ENCODE measurements at places on chromosomes 2 and 18. TPM values are rescaled to one million over a fixed set of nuclear protein-coding genes. Genes with fewer than 3 reads are reported as not detected.

The HTR2B gene
- not detected for total RNA-seq

The MRPL33 gene
- 80.7 TPM for total RNA-seq

- H3K36me3 ChIP-seq, result no peaks in the 10 kb centered on the region
- no peak for DNase-seq
- H3K4me3 ChIP-seq, result no peak overlapping the region
- peaks cover 14% of the 10 kb centered on the region for H3K27me3 ChIP-seq
- H3K27ac ChIP-seq, result no peak overlapping the region
Observed at GRCh38 chr18:62318228-62319180, 6.6 kb upstream of the TNFRSF11A start.

DNA sequence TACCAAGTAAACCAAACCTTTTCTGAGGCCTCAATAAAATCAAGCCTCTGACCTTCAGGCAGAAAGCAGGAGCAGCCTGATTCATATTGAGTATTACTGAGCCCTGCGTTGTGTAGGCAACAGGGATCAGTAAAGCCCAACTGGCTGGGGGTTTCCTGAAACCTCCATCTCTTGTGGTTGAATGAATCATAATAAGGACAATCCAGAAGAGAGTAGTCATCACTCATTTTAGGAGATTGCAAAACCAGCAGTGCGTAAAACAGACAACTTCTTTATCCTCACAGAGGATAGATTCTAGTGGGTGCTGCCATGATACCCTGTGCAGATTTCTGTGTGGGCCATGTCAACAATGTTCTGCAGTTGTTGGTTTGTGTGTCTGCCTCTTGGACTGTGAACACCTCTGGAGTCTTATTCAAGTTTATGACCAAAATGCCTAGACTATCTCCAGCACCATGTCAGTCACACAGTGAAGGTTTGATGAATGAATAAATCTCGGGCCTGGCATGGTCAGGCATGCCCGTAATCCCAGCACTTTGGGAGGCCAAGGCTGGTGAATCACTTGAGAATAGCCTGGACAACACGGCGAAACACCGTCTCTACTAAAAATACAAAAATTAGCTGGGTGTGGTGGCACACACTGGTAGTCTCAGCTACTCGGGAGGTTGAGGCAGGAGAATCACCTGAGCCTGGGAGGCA is 51.8 kb upstream of the RAB27B start:
- no peaks in the 10 kb centered on the region for H3K36me3 ChIP-seq
- peaks cover 29% of the 10 kb centered on the region for H3K4me1 ChIP-seq
- no peaks in the 10 kb centered on the region for H3K27me3 ChIP-seq
- H3K27ac ChIP-seq, result peak overlapping the region; percentile 98

DNA sequence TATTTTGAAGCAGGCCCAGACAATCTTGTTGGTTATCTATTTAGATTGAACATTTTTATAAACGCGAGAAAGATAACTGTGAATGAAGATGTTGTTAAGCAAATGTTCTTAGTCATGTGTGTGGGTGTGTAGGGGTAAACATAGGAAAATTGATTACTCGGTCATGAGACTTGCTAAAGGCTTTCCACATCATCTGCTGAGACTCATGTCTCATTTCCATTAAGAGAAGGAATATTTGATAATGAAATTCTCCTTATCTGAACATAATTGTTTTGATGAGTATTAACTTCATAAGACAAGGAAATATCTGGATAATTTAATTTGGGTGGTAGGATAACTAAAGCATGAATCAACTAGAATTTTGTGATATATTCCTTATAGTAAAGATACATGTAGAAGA is 19.7 kb downstream of the CCDC102B start:
- H3K27ac ChIP-seq, result no peak overlapping the region
- no peaks in the 10 kb centered on the region for H3K36me3 ChIP-seq
- H3K4me1 ChIP-seq, result no peaks in the 10 kb centered on the region
- no peak overlapping the region for H3K4me3 ChIP-seq
- no peaks in the 10 kb centered on the region for H3K27me3 ChIP-seq

GRCh38 chr2:94993176-94994062 is 32.1 kb upstream of the MAL start:
- no peaks in the 10 kb centered on the region for H3K36me3 ChIP-seq
- H3K4me1 ChIP-seq, result no peaks in the 10 kb centered on the region
- no peak for DNase-seq
- no peak overlapping the region for H3K27ac ChIP-seq
- peaks cover 18% of the 10 kb centered on the region for H3K27me3 ChIP-seq

Data from astrocyte (in vitro differentiated cells and primary cell).